Natural killer cell treated with Interleukin-12 subunit alpha and Interleukin-12 subunit beta and Interleukin-15 and Interleukin-18, amount 100 ng/mL, for 72 hours (primary cell): ENCODE measurements at places on chromosomes 6 and 20. TPM values are rescaled to one million over a fixed set of nuclear protein-coding genes. Genes with fewer than 3 reads are reported as not detected.

- peaks cover 65% of the 10 kb centered on the region for H3K4me1 ChIP-seq
- peak; percentile 83 for DNase-seq
- H3K36me3 ChIP-seq: peaks cover 14% of the 10 kb centered on the region
- H3K27ac ChIP-seq: peak overlapping the region; percentile 95
Measured at GRCh38 chr20:32358883-32359632, 927 bp downstream of the ASXL1 start.

The SERPINB1 gene
- 275 TPM for total RNA-seq

The DDO gene
- 0.33 TPM for total RNA-seq

The PSORS1C2 gene
- not detected for total RNA-seq

DNA sequence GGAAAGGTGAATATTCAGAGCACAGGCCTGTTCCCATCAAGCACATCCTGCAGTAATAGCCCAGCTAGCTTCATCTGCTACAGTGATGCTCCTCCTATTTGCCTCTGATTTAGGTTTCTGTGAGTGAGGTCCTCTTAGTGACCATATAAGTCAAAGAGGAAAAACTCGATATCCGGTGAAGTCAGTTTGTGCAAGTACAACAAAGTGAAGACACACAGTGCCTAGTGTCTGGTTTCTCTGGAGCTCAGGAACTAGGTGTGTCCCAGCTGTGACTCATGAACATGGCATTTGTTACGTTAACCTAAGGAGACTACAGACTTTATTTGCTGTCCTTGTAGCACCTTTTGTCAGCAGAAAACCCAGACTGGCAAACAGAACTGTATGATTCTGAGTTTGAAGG lies 33.9 kb downstream of the EDN1 start:
- no peak overlapping the region for H3K27ac ChIP-seq
- peaks cover 11% of the 10 kb centered on the region for H3K27me3 ChIP-seq
- no peaks in the 10 kb centered on the region for H3K36me3 ChIP-seq
- no peak overlapping the region for H3K4me3 ChIP-seq
- no peak for DNase-seq

The KCNK16 gene
- total RNA-seq: not detected

The CLDN20 gene
- not detected for total RNA-seq

- no peak overlapping the region for H3K27ac ChIP-seq
- H3K36me3 ChIP-seq: no peaks in the 10 kb centered on the region
- H3K4me1 ChIP-seq: peaks cover 15% of the 10 kb centered on the region
- peak overlapping the region; percentile 83 for H3K4me3 ChIP-seq
- H3K27me3 ChIP-seq: peaks cover 33% of the 10 kb centered on the region
Measured at GRCh38 chr6:79946272-79947190, 822 bp downstream of the ELOVL4 start.
